Spinal cord (tissue), 10 donors: ENCODE measurements at places on chromosomes 4 and X. TPM values are rescaled to one million over a fixed set of nuclear protein-coding genes. Genes with fewer than 3 reads are reported as not detected.
A peak's percentile ranks its signal among the peaks of the same experiment; 100 is the strongest.

- H3K27ac ChIP-seq, result no peak overlapping the region
- H3K36me3 ChIP-seq, result no peaks in the 10 kb centered on the region
- H3K4me3 ChIP-seq, result no peak overlapping the region
- no peaks in the 10 kb centered on the region for H3K27me3 ChIP-seq
These were observed 17.1 kb downstream of the GABRA2 start for GRCh38 chr4:46372878-46373277.

DNA sequence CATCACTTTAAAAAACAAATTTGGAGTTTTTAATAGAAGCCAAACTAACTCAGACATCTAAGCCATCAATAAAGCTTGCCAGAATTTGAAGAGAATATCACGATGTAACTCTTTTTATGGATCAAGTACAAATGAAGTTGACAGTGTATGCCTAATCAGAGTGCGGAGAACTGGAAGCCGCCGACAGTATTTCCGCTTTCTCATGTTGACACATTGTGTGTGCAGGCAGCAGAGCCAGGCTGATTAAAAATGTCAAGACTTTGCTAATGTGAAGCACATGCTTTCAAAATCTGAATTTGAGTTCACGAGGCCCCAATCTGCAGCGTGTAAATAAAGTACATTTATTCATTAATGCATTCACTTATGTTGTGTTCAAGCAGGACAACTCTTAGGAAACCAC, 161.2 kb downstream of the TENM3 start:
- H3K4me1 ChIP-seq, result no peaks in the 10 kb centered on the region
- no peaks in the 10 kb centered on the region for H3K36me3 ChIP-seq
- no peak for DNase-seq
- H3K4me3 ChIP-seq, result no peak overlapping the region

- H3K4me1 ChIP-seq, result no peaks in the 10 kb centered on the region
- no peaks in the 10 kb centered on the region for H3K27me3 ChIP-seq
- DNase-seq, result no peak
- no peak overlapping the region for H3K4me3 ChIP-seq
- no peak overlapping the region for H3K27ac ChIP-seq
- no peaks in the 10 kb centered on the region for H3K36me3 ChIP-seq
These were observed 89.3 kb upstream of the STX18 start for GRCh38 chr4:4631150-4631549.

Gene ENAM
- total RNA-seq, result not detected

GRCh38 chrX:48533165-48533564, 6.3 kb upstream of the TBC1D25 start:
- no peak for DNase-seq
- peaks cover 15% of the 10 kb centered on the region for H3K36me3 ChIP-seq
- H3K27me3 ChIP-seq, result no peaks in the 10 kb centered on the region
- H3K4me3 ChIP-seq, result no peak overlapping the region
- no peaks in the 10 kb centered on the region for H3K4me1 ChIP-seq
- H3K27ac ChIP-seq, result no peak overlapping the region

Gene SORBS2
- 71.4 TPM for total RNA-seq

DNA sequence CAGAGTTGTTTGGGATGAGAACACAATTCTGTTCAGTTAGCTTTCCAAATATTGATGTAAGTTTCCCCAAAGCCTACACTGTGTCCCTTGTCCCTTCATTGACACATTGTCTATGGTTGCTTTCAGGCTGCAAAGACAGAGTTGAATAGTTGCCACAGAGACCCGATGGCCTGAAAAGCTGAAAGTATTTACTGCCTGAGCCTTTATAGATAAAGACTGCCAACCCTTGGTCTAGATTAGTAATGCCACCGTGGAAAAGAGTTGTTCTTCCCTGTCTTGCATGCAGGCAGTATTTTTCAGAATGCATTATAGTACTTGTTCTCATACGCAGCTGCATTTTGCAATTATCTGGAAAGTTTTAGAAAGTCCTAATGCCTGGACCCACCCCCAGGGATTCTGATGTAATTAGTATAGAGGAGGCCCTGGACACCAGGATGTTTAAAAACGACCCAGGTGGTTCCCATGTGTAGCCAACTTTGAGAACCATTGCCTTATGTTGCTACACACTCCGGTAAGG, 180.8 kb downstream of the FRMPD4 start:
- H3K36me3 ChIP-seq, result no peaks in the 10 kb centered on the region
- peaks cover 2% of the 10 kb centered on the region for H3K27me3 ChIP-seq
- H3K4me1 ChIP-seq, result no peaks in the 10 kb centered on the region
- peak; percentile 21 for DNase-seq

GRCh38 chr4:87003266-87003665, 68.5 kb downstream of the AFF1 start:
- DNase-seq, result no peak
- no peak overlapping the region for H3K27ac ChIP-seq
- H3K36me3 ChIP-seq, result no peaks in the 10 kb centered on the region
- no peaks in the 10 kb centered on the region for H3K27me3 ChIP-seq

GRCh38 chr4:41141900-41142299, 72.4 kb downstream of the APBB2 start:
- peaks cover 24% of the 10 kb centered on the region for H3K4me1 ChIP-seq
- peaks cover 2% of the 10 kb centered on the region for H3K36me3 ChIP-seq
- H3K27ac ChIP-seq, result no peak overlapping the region

GRCh38 chr4:71584585-71584984, 199.3 kb downstream of the GC start:
- H3K4me1 ChIP-seq, result no peaks in the 10 kb centered on the region
- no peak for DNase-seq
- no peaks in the 10 kb centered on the region for H3K27me3 ChIP-seq
- H3K36me3 ChIP-seq, result no peaks in the 10 kb centered on the region

Gene SERTM2
- 0.83 TPM for total RNA-seq

- DNase-seq, result no peak
- H3K27me3 ChIP-seq, result no peaks in the 10 kb centered on the region
- no peaks in the 10 kb centered on the region for H3K4me1 ChIP-seq
- no peak overlapping the region for H3K27ac ChIP-seq
These were observed 8.0 kb downstream of the SLC7A3 start for GRCh38 chrX:70922774-70923473.

- DNase-seq, result no peak
- peak overlapping the region; percentile 43 for H3K4me3 ChIP-seq
- no peaks in the 10 kb centered on the region for H3K36me3 ChIP-seq
- H3K4me1 ChIP-seq, result peaks cover 50% of the 10 kb centered on the region
These were observed 38.5 kb upstream of the IQSEC2 start for GRCh38 chrX:53319614-53320542.

DNA sequence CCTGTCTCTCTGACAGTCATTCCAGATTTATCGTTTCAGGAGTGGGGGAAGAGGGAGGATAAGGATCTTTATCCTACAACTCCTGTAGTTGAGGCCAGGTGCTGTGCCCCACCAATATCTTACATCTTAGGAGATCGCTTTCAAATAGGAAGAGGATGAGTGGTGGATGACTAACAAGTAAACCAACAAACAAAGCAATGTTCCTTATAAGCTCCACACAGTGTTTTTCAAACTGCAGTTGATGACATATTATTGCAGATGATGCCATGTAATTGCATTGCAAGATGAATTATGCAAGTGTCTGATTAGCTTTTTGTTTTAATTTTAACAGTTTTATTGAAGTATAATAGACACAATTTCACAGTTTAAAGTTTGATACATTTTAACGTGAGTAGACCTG, 35.8 kb upstream of the TMEM164 start:
- no peak overlapping the region for H3K4me3 ChIP-seq
- no peak overlapping the region for H3K27ac ChIP-seq
- H3K27me3 ChIP-seq, result peaks cover 6% of the 10 kb centered on the region
- H3K4me1 ChIP-seq, result no peaks in the 10 kb centered on the region

GRCh38 chrX:10938365-10938923, 172.7 kb upstream of the HCCS start:
- no peaks in the 10 kb centered on the region for H3K27me3 ChIP-seq
- no peaks in the 10 kb centered on the region for H3K4me1 ChIP-seq
- no peak overlapping the region for H3K27ac ChIP-seq
- H3K36me3 ChIP-seq, result no peaks in the 10 kb centered on the region
- DNase-seq, result no peak

GRCh38 chrX:54043541-54044125, 640 bp downstream of the PHF8 start:
- H3K27me3 ChIP-seq, result no peaks in the 10 kb centered on the region
- peak overlapping the region; percentile 58 for H3K4me3 ChIP-seq
- peaks cover 12% of the 10 kb centered on the region for H3K4me1 ChIP-seq
- H3K36me3 ChIP-seq, result peaks cover 7% of the 10 kb centered on the region

DNA sequence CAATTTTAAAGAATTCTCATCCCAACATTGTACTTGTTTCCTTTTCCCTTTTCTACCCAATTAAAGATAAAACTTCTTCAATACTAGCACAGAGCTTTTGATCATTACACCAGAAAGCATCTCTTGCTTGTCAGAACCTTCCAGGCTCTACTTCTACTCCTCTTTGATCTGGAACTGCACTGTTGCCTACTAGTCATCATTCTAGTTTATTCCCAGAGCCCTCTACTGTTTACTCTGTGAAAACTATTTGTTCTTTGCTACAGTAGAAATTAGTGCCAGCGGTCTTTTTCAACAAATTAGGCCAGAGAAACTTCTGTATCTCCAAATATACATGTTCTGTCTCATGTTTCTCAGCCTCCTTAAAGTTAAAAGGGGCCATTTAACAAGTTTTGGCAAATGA, 46.8 kb upstream of the TMPRSS11F start:
- H3K27ac ChIP-seq, result no peak overlapping the region
- DNase-seq, result no peak
- no peaks in the 10 kb centered on the region for H3K36me3 ChIP-seq
- H3K27me3 ChIP-seq, result no peaks in the 10 kb centered on the region
- no peaks in the 10 kb centered on the region for H3K4me1 ChIP-seq

GRCh38 chr4:151569650-151570049, 160.7 kb downstream of the FHIP1A start:
- H3K4me3 ChIP-seq, result no peak overlapping the region
- no peaks in the 10 kb centered on the region for H3K27me3 ChIP-seq
- no peaks in the 10 kb centered on the region for H3K4me1 ChIP-seq
- H3K36me3 ChIP-seq, result no peaks in the 10 kb centered on the region
- no peak overlapping the region for H3K27ac ChIP-seq

DNA sequence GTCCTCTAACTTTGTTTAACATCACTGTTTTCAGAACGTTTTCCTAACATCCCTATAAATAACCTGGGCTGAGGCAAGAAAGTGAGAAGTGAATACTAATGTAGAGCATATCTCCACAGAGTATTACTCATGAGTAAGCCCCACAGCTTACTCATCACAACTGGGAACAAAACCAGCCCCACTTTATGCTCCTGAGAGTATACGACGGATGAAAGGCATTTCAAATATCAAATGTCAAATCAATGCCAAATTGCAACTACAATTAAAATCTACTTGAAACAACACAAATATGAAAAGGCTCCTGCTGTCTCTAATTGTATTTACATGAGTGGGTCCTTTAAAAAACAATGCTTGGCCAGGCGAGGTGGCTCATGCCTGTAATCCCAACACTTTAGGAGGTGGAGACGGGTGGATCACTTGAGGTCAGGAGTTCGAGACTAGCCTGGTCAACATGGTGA, 41.2 kb downstream of the SH3RF1 start:
- peaks cover 3% of the 10 kb centered on the region for H3K4me1 ChIP-seq
- no peak for DNase-seq
- no peak overlapping the region for H3K4me3 ChIP-seq
- H3K27me3 ChIP-seq, result no peaks in the 10 kb centered on the region
- H3K36me3 ChIP-seq, result no peaks in the 10 kb centered on the region

DNA sequence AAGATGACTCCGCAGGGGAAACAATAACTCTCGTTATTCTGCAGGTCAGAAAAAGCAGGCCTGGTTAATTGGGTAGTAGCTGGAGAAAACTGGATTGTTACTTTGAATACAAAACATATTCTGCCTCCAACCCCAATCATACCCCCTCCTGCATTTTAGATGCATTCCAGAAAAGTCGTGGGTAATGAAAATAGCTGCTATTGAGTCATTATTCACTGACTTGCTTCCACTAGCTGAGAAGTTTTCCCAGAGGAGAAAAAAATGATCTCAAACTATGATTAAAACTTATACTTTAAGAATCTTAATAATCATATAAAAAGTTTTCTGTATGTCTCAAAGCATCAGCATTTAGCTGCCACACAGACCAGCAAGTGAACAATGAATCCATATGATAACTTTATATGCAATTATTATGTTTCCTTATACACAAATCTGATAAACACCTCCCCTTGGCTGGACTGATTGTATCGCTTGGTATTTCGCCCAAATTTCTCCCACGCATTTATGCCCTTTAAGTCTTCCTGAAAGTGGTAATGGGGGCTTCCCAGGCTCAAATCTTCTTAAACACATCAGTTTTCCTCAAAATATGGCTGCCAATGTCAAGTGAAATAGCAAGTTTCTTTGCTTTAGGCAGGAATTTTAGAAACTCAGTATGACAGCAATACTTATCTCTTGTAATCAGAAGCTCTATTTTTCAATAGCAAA, 181.0 kb downstream of the LDB2 start:
- H3K36me3 ChIP-seq, result no peaks in the 10 kb centered on the region
- no peak overlapping the region for H3K27ac ChIP-seq
- H3K4me1 ChIP-seq, result no peaks in the 10 kb centered on the region
- H3K4me3 ChIP-seq, result no peak overlapping the region

- H3K4me1 ChIP-seq, result peaks cover 24% of the 10 kb centered on the region
- peak overlapping the region; percentile 76 for H3K4me3 ChIP-seq
- DNase-seq, result no peak
- H3K36me3 ChIP-seq, result no peaks in the 10 kb centered on the region
- H3K27ac ChIP-seq, result no peak overlapping the region
These were observed 1.4 kb upstream of the STBD1 start for GRCh38 chr4:76305033-76305687.

DNA sequence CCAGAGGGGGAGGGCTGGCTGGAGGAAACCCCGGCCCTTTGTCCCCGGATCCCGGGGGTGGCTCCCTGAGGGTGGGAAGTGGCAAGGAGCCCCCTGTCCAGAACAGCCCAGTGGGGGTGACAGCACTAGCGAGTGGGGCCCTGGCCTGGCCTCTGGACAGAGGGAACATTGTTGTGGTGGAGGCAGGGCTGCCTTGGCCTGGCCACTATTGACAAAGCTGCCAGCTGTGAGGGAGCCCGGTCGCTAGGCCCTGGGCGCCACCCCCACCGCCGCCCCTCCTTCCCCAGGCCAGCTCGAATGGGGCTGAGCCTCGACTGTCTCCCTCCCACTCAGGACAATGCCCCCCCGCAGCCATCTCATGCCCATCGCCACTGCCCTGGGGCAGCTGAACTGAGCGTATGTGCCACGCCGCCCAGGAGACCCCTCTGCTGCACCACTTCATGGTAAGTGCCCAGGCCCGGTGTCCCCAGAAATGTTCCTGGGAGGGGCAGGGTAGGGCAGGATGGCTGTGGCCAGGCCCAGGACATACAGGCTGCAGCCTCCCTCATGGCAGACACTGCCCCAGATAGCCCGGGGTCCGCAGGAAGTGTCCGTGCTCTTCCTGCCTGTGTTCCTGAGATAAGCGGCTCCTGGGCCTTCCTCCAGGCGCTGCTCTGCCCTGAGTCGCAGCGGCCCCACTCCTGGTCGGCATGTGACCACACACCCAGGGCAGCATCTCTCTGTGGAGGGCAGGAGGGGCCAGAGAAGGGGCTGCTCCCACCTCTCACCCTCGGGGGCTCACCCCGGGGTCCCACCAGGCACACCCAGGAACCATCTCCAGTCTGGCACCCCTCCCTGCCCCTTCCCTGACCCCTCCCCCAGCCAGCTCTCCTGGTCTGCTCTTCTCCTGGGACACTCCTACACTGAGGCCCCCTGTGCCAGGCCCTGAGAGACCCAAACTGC, 1.4 kb downstream of the PLXNB3 start:
- H3K27me3 ChIP-seq, result no peaks in the 10 kb centered on the region
- H3K4me3 ChIP-seq, result peak overlapping the region; percentile 43
- H3K36me3 ChIP-seq, result peaks cover 41% of the 10 kb centered on the region
- peak; percentile 79 for DNase-seq
- peak overlapping the region; percentile 83 for H3K27ac ChIP-seq

GRCh38 chrX:15114743-15115566, 154.9 kb downstream of the ASB9 start:
- H3K36me3 ChIP-seq, result no peaks in the 10 kb centered on the region
- DNase-seq, result peak; percentile 17
- no peak overlapping the region for H3K27ac ChIP-seq
- no peak overlapping the region for H3K4me3 ChIP-seq
- no peaks in the 10 kb centered on the region for H3K4me1 ChIP-seq

Gene SPATA18
- total RNA-seq, result 5.9 TPM

Gene CTAG1B
- total RNA-seq, result not detected

Gene LUZP4
- total RNA-seq, result not detected
